ENCODE measurements at places on chromosomes 11 and 22.

DNA sequence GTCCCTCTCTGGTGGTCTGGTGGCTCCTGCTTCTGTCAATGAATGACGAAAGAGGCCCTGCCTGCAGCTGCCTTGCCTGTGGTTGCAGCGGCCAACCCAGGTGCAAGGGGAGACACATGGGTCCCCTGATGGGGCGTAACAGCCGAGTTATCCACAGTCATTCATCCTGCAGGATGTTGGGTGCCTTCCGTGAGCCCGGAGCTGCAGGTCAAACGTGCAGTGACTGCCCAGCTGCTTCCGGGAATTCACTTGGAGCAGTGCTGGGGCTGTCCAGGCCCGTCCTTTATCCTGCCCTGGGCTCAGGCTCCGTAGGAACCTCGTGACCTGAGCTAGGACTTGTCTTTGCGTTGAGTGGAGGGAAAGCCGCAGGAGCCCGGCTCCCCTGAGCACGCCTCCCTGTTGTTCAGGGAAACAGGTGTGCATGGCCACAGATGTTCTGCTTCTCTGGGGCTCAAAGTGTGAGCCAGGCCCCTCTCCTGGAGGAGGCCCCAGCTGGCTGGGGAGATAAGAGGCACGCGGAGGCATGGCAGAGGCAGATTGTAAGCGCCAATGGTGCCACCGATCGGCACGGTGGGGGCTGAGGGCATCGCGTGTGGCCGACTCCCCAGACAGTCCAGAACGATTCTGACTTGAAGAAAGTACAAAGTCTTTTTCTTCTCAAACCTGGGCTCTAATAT, 635.4 kb downstream of the BRD1 start:
- DNase-seq: no peak

DNA sequence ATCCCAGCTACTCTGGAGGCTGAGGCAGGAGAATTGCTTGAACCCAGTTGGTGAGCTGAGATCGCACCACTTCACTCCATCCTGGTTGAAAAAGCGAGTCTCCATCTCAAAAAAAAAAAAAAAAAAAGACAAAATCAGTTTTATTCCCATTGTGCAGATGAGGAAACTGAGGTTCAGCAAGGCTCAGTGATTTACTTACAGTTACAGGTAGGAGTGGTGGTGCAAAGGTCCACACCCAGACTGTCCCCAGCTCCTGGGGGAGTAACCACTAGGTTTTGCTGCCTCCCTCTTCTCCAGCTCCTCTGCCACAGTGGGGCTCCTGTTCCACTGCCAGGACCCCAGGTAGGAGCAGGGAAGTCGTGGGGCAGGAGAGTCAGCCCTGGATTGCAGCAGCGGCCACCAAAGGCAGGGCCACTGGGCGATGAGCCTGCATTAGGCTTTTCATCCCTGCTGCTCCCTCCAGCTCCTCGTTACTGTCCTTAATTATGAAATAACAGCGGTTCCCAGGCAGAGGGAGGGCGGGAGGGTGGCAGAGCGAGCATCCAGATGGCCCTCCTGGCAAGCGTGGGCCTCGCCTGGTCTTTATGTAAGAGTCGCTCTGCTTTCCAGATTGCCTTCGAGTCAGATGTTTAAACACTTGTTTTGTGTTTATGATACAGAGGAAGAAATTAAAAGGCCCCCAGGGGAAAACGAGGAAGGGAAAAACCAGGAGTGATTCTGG, 15.5 kb upstream of the RASD2 start:
- no peak for DNase-seq

- no peak for DNase-seq
Measured at GRCh38 chr22:46110215-46110614, 40.1 kb upstream of the PPARA start.

- DNase-seq: peak; percentile 96
Measured at GRCh38 chr11:6606471-6607189, 3.1 kb downstream of the ILK start.

DNA sequence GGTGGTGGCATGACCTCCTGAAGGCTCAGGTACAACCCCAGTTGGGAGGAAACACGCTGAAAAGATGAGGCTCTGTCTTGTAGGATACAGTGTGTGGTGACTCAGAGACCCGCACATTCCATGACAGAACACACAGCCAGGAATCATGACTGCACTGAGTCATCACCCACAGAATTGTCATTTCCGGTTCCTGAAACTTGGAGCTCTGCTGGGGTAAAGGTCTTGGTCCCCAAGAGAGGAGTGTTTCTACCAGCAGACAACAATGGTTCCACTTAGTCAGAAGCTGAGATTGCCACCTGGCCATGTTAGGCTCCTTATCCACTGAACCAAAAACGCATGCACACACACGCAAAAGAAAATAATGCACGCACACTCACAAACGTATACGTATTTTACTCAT, 31.5 kb upstream of the CYB5R3 start:
- peak; percentile 95 for DNase-seq

DNA sequence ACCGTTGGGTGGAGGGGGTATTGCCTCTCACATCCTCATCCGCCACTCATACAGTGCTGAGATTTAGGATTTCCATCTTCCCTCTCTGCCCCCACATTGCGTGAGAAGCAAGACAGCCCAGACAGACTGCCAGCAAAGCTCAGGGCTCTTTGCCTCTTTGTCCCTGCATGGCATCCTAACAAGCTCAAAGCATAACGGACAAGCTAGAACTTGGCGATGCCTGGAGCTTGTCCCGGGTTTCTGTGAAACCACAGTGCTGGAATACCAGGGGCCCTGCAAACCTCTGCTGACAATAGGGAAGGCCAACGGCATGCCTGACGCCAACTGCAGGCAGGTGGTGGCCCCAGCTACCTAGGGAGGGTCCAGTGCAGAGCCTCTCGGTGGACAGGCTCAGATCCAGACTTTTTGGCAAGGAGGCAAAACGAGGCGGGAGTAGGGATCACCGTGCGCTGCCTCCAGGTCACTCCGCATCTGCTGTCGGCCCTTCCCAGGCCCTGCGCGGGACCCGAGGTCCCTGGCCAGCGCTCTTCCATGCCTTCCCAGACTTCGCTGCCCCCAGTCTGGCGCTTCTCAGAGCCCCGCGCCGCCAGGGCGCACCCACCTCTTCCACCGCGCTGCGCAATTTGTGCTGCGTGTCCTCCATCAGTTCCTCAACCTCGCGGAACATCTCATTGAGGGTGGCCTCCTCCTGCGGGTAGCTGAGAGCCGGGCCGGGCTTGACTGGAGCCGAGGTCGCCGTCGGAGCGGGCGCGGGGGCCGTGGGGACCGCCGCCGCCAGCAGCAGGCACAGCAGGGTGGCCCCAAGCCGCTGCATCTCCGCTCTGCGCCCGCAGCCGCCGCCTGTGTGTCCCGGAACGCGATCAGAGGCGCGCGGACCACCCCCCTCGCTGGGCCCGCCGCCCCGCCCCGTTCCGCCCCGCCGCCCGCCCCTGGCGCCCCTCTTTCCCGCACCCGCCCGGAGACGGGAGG, at the start of gene DKK3:
TSS of gene DKK3 (minus strand) at position 858 of the 969 bp plus-strand sequence. CDS start at position 814, 44 bp downstream.
- DNase-seq: no peak

- peak; percentile 7 for DNase-seq
Measured at GRCh38 chr11:113806406-113806805, 26.8 kb downstream of the CLDN25 start.

DNA sequence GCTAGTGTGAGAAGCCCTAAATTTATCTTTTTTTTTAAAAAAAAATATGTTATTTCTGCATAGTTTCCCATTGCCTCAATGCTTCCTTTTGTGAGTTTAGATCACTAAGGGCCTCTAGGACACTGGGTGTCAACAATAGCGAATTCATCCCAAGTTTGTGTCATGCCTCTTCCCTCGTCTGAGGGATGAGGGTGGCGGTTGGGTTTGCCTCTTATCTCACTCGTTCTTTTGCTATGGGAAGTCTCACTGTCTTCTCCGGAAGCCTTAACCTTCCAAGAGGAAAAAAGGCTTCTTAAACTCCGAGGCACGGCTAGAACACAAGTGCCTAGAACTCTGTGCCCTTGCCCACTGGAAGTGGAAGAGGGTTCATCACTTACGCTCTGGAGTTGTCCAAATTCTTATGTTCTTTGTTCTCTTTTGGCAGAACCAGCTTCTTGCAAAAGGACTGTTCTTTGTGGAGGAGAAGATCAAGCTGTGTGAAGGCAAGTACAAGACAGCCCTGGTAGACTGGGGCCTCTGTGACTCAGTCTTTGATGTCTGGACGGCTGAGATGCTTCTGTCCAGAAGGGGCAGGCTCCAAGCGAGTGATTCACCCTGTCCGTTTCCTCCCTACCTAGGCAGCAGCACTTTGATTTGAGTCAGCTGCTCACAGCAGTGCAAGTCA, 78.5 kb downstream of the TRAF6 start:
- peak; percentile 96 for DNase-seq
